ENCODE measurements at places on chromosomes 13 and 19.

DNA sequence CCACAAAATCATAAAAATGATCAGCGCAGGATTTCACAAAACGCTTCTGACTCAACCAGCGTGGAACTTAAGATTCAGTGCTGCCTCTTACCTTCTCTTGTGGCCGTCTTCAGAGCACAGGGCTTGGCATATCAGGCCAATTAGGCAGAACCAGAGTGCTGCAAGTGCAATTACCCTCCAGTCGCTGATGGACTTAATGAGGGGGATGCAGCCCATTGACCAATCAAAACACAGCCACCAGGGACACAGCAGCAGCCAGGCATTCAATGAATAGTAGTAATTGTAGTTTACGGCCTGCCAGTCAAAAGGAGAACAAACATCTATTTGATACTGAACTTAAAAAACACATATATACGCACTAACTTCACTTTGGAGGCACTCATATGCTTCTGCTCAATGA is 38.2 kb downstream of the TMTC4 start:
- DNase-seq = no peak

DNA sequence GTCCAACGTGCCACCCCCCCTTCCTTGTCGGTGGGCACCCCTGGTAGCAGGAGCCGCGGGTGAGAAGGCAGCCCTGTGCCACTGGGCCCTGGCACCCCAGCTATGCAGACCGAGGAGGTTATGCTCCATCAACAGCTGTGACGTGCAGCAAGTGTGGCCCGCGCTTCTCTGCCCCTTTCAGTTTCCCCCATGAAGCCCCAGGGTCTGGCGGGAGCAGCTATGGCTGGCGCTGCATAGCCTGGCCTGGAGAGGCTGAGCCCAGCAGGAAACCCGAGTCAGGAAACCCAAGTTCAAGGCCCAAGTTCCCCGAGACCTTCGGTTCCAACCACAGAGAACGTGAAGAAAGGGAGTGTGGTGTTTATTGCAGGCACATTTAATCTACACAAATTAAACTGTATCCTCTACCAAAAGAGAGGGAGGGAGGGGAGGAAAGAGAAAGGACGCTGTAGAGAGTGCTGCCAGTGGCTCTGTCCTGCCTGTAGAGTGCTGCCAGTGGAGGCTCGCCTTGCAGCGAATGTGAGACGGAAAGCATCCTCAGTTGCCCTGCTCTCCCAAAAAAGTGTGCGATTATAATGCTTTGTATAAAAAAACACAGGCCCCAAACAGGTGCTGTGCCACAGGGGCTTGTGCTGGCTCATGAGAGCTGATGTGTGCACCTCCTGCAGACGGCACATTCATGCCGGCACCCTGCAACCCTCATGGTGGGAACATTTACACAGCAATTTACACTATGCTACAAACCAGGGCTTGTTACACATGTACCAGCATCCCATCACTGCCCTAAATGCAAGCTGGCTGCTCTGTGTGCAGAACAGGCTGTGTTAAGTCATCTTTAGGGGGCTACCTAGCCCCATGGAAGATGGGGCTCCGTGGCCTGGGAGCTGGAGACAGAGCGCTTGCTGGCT is 16.3 kb downstream of the POP4 start:
- no peak for DNase-seq

GRCh38 chr13:67318860-67319259 is 88.7 kb upstream of the PCDH9 start:
- DNase-seq = no peak

GRCh38 chr19:51351266-51351990 is 9.5 kb upstream of the VSIG10L start:
- DNase-seq = no peak

DNA sequence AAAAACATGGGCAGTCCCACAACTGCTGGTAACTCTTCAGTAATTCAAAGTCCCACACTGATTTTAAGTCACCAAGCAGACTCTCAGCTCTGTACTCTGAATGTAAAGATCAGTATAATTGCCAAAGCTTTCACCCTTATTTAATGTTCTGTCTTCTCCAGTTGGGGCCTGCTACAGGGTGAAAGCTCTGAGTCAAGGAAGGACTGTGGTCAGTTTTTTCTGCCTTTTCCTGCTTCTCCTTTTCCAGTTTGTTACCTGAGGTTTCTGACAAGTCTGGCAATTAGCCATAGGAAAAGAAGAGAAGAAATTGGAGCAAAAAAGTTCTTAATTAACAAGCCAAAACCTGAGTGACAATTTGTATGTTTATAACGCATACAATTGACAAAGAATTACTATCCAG is 279.3 kb downstream of the RBM26 start:
- DNase-seq = no peak

DNA sequence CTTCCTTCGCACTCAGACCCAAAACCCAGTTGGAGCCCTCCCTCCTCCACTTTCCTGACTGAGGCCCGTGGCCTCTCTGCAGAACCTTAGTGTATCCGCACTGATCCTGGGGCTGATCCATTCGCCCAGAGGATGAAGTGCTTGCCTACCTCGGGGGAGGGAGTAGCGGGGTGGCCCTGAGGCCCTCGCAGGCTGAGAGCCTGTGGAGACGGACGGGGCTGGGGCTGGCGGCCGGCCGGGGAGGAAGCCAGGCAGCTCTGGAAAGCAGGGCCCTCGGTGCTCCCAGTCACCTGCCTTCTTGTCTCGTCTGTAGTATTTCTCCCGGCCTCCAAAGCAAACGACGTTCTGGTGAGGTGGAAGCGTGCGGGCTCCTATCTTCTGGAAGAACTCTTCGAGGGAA is 1.3 kb downstream of the PROZ start:
- no peak for DNase-seq

All from NCI-H2029 treated with DMSO at 0.1 percent for 48 hours (cell line).